ENCODE measurements at places on chromosomes 4 and X.

DNA sequence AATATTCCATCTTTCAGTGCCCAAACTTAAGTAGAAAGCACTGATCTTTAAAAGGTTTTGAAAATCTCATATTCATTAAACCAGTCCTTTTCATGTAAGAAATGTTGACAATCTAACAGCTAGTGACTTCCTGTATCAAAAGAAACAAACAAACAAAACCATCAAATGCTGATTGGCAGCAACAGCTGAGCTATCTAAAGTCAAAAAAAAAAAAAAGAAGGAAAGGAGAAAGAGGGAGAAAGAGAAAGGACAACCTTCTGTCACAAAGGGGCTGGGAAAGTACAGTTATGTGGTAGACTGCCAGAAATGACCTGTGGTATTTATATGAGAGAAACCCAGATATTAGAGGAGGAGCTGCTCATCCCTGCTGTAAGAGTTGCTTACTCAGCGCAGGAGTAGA is 614.6 kb upstream of the SMIM31 start:
- no peak for DNase-seq

DNA sequence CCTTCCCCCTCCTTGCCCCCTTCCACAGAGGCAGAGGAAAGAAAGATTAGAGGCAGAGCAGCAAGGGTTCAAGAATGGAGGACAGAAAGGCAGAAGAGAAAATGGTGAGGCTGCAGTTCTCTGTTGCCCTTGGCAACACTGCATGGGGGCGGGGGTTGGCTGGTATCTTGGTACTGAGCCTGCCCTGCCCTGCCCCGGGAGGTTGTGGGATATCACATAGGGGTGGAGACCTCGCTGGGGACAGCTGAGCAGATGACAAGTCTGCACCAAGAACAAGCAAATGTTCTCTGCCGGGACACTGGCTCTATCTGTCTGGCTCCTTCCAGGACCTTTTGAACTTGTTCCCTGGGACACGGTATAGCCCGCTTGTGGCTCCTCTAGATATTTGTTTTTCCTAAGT is 39.8 kb downstream of the NHS start:
- no peak for DNase-seq

DNA sequence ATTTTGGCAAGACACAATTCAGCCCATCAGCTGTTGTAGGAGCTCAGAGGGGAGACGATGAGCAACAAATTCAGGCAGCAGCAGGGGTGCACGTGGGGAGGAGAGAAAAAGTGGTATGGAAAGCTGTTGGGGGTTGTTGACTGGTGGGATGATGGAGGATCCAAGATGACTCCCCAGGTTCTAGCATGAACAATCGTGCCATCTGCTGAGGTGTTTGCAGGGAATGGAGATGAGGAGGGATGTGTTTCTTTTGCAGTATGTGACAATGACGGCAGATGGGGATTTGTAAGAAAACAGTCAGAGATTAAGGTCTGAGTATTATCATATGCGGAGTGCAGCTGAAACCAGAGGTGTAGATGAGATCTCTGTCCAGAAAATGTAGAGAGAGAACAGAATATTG is 63.3 kb downstream of the SEL1L3 start:
- no peak for DNase-seq

DNA sequence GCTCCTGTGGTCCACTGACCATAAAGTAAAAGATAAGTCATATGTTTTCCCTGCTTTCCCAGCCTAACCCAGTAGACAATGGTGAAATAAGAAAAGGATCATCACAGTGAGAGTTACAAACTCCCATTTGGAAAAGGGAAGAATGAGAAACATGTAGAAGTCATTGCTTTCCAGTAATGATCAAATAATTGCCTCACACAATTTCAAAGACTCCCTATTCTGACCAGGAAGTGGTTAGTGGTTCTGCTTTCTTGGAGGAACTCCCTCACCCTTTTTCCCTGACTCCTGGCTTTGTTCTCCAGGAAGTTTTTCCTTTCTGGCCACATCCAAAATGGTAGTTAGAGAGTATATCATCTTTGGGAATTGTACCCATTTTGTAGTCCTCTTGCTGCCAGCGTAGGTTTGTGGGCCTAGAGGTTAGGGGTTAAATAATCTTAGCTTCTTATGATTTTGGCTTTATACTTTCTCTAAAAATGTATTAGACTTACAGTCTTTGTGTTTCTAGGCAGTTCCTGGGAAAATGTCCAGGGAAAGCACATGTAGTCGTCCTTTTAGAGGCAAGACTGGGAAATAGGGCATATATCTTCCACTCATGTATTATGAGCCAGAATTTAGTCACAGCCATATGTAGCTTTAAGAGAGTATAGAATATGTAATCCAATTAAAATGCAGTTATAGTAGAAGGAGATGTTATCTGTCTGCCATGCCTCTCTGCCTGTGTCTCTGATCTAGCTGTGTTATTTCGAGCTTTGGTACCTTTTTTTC is 10.5 kb downstream of the VAMP7 start:
- DNase-seq = no peak

- DNase-seq = no peak
Measured at GRCh38 chr4:185591679-185592141, 56.4 kb upstream of the PDLIM3 start.

DNA sequence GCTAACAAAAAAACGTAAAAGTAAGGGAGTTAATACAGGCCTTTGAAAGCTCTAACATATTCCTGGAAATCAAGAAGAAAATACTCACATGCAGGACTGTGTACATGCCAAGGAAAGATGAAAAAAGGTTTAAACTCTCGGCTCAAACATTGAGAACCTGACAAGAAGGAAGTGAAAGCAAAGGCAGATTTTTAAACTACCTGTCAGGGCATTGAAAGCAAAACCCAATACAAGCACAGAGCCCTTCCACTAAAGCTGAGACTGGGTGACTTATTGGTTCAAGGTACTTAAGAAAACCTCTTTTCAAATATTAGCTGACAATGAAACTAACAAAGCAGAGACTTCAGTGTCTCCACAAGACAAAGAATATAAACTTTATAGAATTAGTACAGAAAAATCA is 313.0 kb upstream of the GRID2 start:
- DNase-seq = no peak

GRCh38 chrX:74251006-74251930 is 52.7 kb upstream of the ZCCHC13 start:
- no peak for DNase-seq

DNA sequence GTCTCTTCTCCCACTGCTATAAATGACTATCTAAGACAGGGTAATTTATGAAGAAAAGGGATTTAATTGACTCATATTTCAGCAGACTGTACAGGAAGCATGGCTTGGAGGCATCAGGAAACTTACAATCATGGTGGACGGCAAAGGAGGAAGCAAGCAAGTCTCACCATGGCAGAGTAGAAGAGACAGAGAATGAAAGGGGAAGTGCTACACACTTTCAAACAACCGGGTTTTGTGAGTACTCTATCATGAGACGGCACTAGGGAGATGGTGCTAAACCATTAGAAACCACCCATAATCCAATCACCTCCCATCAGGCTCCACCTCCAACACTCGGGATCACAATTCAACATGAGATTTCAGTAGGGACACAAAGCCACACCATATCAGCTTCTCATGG is 11.1 kb downstream of the UBE2NL start:
- DNase-seq = no peak

GRCh38 chr4:120821977-120822376 is 100.5 kb downstream of the PRDM5 start:
- DNase-seq = no peak

- DNase-seq = no peak
Measured at GRCh38 chr4:155408796-155409195, 32.0 kb upstream of the MAP9 start.

DNA sequence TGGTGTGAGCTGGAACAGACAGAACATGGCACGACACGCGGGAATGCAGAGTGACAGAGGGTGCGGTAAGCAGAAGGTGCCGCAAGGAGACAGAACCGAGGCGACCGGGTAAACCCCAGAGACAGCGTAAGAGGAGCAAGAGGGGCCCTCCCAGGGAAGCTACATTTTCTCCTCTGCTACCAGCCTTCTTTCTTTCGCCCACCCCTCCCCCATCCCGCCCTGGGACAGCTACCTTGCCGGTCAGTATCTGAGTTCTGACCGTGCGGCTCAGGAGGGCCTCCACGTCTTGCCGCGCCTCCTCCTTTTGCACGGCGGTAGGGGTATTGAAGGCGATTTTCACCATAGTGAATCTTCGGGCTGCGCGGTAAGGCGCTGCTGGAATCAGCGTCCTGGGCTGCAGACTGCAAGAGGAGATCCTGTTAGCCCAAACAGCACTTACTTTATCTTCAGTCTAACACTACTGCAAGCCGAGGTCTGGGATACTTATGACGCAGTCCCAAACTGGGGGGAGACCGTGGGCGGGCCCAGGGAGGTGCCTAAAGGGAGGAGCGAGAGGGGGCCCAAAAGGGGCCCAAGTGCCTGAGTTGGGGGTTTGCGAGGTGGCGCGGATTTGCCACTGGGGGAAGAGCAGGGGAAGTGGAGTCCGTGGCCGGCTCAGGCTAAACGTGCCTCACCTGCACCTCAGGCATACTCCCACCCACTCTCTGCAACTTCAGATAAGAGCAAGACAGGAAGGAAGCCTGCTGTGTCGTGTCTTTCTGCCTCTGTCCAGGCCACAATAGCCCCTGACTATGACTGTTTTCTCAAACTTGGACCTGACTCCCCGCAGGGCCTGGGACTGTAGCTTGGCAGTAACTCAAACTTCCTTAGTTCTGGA is at the start of gene ITM2A:
Gene ITM2A (minus strand): TSS at position 462 of the 877 bp plus-strand sequence. CDS start 119 bp downstream, at position 343.
- DNase-seq = peak; percentile 41

DNA sequence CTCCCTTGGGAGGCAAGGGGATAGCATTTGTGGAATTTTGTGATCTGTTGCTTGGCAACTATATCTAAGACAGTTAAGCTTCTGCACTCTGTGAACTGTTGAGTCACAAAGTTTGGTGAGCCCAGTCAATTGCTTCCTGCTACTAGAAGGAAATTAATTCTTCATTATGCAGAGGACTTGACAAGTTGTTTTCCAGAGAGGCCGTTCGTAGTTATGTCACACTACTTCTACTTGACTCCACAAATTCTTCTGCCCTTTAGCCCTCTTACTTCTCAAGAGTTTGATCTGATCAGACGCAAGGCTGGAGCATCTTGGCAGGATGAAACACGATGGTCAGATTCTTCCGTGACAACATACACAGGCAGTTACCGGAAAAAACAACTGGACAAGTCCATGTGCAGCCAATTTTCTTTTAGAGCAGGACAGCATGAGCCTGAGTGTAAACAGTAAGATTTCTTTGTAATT is at the start of gene C4orf51:
Gene C4orf51 (plus strand): TSS at position 156 of the 465 bp plus-strand sequence. CDS start 58 bp downstream, at position 214.
- DNase-seq = no peak

GRCh38 chr4:142572071-142572470 is 274.0 kb downstream of the INPP4B start:
- DNase-seq = no peak

DNA sequence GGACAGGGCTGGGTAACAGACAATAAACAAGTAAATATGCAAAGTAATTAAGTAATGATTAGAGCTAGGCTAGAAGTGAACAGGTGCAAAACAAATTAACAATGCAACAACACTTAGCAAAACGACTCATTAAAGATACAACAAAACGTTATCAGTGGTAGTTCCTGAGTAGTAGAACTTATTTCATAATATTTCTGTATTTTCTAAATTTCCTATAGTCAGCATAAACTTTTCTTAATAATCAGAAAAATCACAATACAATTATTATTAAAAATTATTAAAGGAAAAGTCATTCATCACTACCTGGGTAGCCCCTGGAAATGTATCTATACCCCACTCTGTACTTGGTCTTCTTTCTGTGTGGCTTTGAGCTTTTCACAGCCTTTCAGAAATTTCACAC is 166.6 kb downstream of the GBA3 start:
- no peak for DNase-seq

DNA sequence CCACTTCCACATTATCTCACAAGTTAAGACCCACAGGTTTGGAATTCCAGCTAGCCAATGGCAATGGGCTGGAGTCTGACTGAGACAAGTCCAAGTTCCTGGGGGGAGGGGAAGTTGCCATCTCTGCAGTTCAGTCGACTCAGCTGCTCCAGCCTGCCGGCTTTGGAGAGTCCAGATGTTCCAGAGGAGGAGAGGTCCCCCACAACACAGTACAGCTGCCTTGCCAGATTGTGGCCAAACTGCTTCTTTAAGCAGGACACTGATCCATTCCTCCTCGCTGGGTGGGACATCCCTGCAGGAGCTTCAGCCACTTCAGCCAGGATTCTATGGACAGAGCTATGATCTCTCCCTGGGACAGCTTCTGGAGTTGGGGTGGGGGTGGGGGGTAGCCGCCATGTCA is 199.2 kb downstream of the EDA start:
- no peak for DNase-seq

GRCh38 chr4:179768996-179769395 is 2326.8 kb upstream of the AGA start:
- DNase-seq = no peak

- DNase-seq = no peak
Measured at GRCh38 chr4:28373601-28374000, 1513.0 kb downstream of the STIM2 start.

DNA sequence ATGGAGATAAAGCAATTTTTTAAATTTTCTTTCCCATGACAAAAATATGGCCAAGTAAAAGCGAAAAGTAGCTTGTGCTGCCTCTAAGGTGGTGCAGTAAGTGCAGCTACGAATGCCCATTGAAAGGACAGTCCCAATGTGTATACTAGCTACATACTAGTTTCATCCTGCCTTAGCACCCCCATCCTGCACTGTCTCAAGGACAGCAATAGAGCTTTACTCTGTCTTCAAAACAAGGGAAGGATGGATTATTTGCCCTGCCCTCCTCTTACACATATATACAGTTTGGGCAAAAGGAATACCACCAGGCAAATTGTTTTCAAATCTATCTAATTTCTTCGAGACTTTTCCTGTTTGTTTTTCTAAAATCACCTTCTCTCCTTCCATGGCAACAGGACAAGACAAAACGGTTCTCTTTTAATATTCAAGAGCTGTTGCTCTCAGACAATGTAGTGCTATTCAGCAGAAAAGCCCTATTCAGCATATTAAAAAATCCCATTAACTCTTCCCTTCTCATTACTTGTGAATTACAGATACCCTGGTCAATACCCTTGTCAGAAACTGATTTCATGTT is 75.1 kb upstream of the SLC7A11 start:
- no peak for DNase-seq

GRCh38 chr4:86977621-86978184 is 42.9 kb downstream of the AFF1 start:
- DNase-seq = no peak

DNA sequence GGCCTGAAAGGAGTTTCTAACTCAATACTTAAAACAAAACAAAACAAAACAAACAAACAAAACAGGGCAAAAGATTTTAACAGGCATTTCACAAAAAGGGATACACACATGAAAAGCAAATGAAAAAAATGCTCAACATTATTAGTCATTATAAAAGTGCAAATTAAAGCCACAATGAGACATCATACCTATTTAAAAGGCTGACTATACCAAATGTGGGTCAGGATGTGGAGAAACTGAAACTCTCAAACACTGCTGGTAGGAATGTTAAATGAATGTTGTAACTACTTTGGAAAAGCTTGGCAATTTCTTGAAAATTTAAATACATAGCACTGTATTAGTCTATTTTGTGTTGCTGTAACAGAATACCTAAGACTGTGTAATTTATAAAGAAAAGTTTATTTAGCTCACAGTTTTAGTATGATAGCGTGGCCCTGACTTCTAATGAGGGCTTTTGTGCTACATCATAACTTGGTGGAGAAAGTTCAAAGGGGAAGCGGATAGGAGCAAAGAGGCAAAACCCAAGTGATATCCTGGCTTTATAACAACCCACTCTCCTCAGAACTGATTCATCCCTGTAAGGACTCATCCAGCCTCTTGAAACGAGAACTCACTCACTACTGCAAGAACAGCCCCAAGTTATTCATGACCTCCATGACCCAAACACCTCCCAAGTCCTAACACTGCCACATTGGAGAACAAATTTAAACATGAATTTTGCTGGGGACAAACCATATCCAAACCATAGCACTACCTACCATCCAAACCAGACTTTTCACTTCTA is 214.0 kb downstream of the TEX11 start:
- DNase-seq = no peak

GRCh38 chr4:71187404-71188155 is 151.2 kb upstream of the SLC4A4 start:
- no peak for DNase-seq

Data from activated T-helper 1 cell treated with Interleukin-2 at 50 U/mL for 16 hours (primary cell).